Stimulated activated CD8-positive, alpha-beta memory T cell treated with anti-CD3 and anti-CD28 coated beads, Interleukin-12 subunit alpha, Interleukin-12 subunit beta, amount 100 ng/mL, for 1 hour (primary cell): ENCODE measurements at places on chromosomes 4 and X.

- no peak for DNase-seq
These were observed 34.1 kb upstream of the IL1RAPL1 start for GRCh38 chrX:28552882-28553829.

GRCh38 chr4:111806331-111806730, 338.9 kb upstream of the FAM241A start:
- DNase-seq, result no peak

GRCh38 chr4:168218645-168219044, 99.9 kb downstream of the DDX60 start:
- DNase-seq, result no peak

- no peak for DNase-seq
These were observed 241.1 kb upstream of the TLL1 start for GRCh38 chr4:165631912-165632311.

DNA sequence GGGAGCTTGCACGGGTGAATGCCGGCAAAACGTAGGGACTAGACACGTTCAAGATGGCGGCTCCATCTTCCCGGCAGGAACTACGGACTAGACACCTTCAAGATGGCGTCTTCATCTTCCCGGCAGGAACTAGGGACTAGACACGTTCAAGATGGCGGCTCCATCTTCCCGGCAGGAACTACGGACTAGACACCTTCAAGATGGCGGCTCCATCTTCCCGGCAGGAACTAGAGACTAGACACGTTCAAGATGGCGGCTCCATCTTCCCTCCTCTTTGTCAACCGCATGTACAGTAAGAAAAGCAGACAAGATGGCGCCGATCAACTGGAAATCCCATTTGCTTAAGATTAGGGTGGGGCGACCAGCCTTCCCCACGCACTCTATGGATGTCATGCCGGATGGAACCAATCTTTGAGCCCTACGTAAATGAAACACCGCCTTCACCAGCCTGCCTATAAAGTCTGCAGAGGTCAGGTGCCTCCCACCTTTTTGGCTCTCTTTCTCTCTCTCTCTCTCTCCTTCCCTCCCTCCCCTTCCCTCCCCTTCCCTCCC, 222.4 kb downstream of the CRLF2 start:
- DNase-seq, result no peak

GRCh38 chr4:94370533-94371254, 28.1 kb upstream of the HPGDS start:
- no peak for DNase-seq

DNA sequence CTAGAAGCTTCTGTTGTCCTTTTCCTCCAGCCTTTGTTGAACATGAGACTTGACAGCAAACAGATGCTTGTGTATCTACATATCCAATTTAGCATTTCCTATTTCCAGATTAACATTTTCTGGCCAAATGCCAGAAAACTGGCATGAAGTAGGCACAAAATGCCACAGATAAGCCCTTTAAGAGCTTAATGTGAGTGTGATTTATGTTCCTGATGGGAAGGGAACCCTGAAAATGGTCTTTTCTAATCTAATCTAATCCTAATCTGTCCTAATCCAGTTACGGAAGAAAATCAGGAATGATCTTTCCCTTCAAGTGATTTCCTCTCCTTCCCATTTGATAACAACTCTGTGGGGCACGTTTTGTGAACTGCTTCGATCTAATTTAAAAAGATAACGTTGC, 133.0 kb upstream of the C1QTNF7 start:
- no peak for DNase-seq

DNA sequence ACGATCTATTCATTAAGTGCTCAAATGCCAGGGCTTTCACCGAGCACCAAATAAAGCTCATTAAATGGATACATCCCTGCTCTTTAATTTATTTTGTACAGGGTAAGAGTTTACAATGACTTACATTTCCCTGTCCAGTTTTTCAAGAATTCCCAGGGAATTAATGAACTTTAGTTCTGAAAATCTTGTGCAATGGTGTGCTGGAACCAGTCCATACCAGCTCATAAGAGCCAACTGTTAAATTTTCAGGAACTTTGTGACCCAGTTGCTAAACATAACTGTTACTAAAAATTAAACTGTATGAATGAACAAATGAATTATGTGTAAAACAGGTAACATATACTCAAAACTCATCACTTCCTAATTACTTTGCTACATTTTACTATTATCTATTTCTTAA, 191.7 kb upstream of the RASGEF1B start:
- DNase-seq, result no peak

DNA sequence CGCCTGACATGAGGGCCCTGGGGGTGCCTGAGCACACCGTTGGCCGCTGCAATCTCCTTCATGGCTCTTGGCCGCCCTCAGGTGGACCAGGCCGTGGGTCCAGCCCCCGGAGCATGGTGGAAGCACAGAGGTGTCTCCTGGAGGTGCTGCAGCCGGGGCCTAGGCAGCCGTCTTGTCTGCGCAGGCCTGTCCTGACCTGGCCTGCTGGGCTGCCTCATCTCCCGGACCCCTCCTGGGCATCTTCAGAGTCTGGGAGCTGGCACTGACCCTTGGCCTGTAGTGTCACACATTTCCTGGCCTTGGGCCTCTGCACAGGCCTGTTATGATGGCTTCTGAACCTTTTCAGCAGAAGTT, 20.9 kb downstream of the UVSSA start:
- DNase-seq, result no peak

DNA sequence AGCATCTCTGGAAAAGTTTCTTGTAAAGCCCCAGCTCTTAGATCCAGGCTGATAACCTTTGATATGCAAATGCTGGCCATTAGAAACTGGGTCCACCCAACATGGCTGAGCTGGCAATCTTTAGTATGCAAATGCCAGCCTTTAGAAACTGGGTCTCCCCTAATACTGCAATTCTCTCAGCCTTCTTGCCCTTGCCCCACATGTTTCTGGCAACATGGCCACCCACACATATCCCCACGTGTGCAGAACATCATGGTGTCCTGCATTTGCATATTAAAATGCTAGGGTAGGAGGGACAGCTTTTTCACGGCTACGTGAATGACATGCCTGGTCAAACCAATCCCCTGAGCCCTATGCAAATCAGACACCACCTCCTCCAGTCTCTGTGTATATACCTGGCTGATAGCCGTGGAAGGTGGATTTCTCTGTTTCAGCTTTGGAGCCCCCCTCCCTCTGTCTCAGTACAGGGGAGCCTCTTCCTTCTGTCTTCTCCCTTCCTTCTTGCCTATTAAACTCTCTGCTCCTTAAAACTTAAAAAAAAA, 344.0 kb upstream of the NWD2 start:
- no peak for DNase-seq

DNA sequence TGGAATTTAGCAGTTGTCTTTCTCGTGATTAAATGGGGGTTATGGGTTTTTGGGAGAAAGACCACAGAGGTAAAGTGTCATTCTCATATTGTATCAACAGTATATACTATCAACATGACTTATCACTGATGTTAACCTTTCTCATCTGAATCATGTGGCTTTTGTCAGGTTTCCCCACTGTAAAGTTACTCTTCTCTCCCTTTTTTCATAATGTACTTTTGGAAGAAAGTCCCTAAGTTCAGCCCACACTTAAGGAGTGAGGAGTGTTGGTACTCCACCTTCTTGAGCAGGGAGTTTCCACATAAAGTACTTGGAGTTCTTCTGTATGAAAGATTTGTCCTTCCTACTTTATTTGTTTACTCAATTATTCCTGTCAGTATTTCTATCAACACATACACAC, 169.9 kb downstream of the ZNF330 start:
- no peak for DNase-seq

DNA sequence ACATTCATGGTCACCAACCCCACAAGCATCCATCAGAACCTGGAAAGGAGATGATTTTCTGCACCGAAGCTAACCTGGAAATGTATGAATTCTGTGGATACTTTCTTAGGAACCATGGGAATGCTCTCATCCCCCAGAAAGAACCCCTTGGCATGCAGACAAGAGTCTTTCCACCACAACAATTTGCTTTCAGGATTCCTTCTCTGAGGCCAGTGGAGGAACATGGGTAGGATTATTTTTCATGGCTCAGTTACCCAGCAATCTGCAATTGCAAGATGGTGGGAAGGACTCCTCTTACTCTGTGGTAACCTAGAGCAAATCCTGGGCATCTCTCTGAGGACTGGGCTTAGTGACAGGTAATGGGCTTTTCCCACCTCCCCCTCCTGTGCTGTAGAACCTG, 131.9 kb upstream of the MSX1 start:
- no peak for DNase-seq

- no peak for DNase-seq
These were observed 226.7 kb upstream of the MAD2L1 start for GRCh38 chr4:120293341-120293740.

DNA sequence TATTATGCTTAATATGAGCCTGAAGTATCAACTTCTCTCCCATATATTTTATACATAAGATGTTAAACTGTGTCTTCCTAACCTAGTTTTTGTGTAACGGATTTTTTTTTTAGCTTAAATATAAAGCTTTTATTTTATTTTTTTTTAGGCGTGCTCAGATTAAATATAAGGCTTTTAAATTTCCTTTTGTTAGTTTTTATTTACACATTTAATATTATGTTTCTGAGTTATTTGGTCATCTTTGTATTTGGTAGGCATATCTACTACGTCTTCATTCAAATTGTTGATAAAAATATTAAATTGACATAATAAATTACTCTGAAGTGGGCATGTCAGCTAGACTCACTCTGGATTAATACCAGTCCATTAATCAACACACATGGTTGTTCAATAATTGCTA, 4.2 kb downstream of the SLAIN2 start:
- DNase-seq, result no peak

DNA sequence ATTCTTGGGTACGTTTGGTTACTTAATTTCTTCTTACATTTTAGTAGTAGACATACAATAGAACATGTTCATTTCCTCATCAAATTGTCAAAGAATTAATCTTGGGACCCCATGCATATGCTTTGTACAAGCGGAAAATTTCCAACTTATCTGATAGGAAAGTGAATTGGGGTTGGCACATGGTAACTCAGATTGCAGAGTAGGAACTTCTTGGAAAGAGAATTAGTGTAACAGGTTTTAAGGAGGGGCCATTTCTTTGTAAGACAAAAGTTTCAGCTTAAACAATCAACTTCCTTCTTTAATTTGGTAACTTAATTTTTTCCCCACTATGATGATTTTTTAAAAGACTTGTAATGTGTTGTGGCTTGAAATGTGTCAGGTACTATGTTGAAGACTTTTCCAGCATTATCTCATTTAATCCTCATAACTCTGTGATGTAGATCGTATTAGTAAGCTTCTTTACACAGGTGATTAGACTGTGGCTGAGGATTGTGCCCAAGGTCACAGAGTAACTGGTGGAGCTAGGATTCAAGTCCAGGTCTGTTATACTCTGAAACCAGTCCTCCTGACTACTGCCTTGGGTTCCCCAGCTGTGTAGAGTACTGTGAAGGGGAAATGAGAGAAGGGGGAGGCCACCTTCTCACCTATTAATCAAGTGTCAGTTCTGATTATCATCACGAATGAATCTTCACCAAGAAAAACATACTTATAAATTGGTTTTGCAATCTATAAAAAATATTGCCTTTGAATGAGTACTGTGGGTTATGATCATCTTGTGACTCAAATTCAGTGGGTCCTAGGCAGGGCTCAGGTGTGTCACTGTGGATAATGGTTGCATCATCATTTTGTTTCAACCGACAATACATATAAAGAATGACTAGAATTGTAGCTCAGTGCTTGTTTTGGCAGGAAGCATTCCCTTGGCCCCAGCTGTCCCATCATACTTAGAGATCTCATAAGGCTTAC, 4.3 kb downstream of the GK start:
- no peak for DNase-seq

DNA sequence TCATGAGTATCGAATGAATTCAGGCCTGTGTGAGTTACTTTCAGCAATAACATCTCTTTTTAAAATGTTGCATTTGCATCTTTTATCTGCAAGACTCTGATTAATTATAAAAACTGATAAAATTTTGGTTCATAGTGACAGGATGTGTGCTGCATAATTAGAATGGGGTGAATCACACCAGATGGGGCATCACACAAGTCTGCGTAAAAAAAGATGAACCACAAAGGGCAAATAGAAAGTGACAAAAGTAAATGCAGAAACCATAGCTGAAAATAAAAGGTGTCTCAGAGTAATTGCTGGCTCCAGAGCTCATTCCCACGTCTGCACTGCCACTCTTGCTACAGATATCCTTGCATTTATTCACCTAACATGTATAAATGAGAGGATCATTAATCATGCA, 131.1 kb downstream of the HS3ST1 start:
- no peak for DNase-seq

GRCh38 chrX:154546354-154547244, at the start of gene G6PD:
G6PD (minus strand) TSS chrX:154546846; CDS start chrX:154546155, 691 bp downstream.
- DNase-seq, result peak; percentile 50

DNA sequence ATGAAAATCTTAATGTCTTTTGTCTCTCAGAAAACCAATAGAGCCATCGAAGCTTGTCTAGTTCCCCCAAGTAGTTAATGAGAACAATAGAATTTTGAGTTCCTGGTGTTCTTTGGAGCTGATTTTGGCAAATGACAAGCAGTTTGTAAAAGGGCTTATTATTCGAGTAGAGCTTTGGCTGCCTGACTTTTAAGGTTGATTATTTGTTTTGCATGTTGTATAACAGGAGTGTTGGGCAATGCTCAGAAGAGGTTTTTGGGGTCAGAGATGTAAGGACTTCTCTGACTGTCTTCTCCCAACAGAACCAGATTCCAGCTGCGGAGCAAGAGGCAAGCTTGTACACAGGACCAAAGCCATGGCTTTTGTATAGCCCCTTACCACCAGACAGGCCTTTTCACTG, 30.0 kb downstream of the ZCCHC12 start:
- DNase-seq, result no peak

GRCh38 chr4:14920237-14920636, 82.0 kb upstream of the CPEB2 start:
- no peak for DNase-seq

DNA sequence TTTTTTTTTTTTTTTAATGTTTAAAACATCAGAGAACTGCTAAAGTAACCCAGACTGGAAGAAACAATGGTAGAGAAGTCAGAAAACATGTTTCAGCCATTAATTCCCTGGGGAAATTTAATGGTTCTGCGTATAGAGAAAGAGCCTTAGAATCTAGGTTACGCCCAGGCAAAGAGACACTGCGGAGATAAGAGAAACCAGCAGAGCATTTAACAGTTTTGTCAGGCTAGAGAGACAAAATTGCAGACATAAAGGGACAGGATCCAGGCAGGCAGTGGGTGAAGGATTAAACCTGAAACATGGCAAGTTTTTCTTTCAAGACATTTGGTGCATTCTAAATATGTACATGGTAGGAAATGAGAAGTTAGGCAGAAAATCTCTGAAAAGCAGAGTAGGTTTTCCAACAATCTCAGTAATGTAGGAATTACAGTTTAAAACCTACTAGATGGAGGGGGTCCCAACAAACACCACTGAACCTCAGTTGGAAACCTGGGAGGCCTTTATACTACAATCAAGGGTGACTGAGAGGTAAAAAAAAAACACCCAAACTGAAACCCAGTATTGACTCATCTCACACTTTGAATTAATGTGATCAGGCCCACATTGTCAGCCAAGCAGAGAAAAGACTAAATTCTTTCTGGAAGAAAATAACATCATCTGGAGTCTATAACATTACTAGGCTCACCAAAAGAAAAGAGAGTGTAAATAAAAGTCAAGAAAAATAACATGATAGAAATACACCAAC, 254.2 kb upstream of the NWD2 start:
- no peak for DNase-seq

- DNase-seq, result no peak
These were observed 1.1 kb upstream of the DKK2 start for GRCh38 chr4:107037199-107037584.
